IPS DF 19.7 (cell line): ENCODE measurements at places on chromosomes 5 and 9.

- DNase-seq, result no peak
Measured at GRCh38 chr9:114503522-114504340, 1.5 kb downstream of the WHRN start.

DNA sequence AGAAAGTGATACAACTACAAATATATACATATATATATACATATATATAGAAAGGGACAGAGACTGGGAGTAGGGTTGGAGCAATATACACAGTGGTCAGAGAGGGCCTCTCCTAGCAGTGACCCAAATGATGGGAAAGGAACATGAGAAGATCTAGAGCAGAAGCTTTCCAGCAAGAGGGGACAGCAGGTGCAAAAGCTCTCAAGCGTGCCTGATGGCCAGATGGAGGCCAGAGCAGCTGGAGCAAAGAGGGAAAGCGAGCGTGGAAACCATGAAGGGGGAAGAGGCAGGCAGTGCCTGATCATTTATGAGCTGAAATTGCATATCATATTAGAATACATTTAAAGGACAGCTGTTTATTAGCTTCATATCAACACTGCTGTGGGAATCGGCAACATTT is 7.6 kb upstream of the GRPEL2 start:
- DNase-seq, result no peak

- no peak for DNase-seq
Measured at GRCh38 chr5:83378624-83379289, 92.8 kb upstream of the VCAN start.

DNA sequence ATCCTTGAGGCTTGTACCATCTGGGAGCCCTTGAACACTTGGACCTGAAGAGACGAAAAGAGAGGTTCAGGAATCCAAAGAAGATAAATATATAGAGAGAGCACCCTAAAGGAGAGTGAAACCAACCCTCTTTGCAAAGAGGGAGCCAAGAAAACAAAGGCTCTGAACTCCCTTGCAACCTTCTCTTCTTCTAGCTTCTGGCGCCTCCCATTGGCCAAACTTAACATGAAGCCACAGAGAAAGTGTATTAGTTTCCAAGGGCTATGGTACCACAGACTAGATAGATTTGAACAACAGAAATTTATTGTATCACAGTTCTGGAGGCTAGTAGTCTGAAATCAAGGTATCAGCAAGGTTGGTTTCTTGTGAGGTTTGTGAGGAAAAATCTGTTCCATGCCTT is 175.1 kb downstream of the HCN1 start:
- DNase-seq, result peak; percentile 25

DNA sequence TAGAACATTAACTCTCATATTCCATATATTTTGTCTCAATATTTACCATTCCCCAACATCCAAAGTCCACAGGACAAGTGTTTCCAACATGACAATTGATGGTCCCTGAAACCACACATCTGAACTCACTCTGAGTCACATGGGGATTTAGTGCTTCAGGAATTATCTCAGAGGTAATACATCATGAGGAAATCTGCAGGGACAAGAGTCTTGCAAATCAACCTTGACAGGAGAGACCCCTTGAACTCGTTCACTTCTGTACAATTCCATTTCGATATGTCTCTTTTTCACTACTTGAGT is 119.7 kb upstream of the ABCA1 start:
- DNase-seq, result no peak

DNA sequence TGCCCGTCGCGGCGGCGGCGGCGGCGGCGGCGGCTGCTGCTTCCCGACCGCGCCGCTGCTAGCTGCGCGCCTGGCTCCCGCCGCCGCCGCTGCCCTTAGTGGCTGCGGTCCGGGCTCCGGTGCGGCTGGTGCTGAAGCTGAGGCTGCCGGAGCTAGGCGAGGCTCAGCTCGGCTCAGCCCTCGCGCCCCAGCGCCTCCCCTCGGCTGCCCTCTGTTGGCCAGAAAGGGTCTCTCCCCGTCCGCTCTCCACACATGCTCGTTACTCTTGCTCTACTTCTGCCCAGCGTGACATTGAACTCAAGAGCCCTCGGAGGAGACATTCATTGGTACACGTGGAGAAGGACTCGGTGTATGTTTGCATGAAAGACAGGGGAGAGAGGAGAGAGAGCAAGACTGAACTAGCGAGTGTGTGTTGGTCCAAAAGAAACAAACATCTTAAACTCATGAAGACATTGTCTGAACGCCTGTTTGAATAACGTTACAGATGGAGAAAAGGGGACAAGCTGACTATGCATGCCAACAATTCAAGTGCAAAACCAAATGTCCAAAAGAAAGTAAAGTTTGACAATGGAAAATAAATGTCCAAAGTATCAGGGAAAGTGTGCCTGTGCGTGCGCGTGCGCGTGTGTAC is at the start of gene HCN1:
TSS of gene HCN1 (minus strand) at position 175 of the 631 bp plus-strand sequence.
- DNase-seq, result peak; percentile 56

- DNase-seq, result no peak
Measured at GRCh38 chr5:82386576-82386975, 108.4 kb upstream of the RPS23 start.

DNA sequence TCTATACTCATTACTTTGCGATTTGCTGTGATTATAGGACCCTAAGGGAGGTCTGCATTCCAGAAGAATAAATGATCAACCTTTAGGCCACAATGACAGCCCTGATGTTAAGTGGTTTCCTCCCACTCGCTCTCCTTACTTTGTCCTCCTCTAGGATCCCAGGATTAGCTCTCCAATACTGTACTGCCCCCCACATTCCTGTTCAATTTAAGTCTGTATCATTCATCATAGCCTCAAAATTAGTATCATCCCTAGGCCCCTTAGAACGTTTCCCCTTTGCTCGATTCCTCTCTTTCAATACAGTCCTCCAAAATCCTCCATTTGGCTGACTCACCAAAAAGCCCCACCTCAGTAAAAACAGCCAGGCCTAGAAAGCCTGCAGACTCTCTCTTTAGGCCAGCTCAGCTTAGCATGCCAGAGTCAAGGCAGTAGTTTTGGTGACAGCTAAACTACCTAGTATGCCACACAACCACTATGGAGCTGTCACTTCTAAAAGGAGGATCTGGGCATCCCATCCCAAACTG is 24.4 kb downstream of the RNF145 start:
- DNase-seq, result no peak

DNA sequence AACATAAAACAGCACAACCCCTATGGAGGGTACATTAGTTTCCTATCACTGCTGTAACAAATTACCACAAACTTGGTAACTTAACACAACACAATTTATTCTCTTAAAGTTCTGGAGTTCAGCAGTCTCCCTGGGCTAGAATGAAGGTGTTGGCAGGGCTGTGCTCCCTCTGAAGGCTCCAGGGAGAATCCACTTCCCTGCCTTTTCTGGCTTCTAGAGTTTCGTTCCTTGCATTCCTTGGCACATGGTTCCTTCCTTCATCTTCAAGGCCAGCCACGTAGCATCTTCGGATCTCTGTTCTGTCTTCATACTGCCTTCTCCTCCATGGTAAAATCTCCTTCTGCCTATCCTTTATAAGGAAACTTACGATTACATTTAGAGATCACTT is 25.0 kb upstream of the GSN start:
- DNase-seq, result no peak

GRCh38 chr5:65932676-65933075 is 6.3 kb downstream of the ERBIN start:
- no peak for DNase-seq

DNA sequence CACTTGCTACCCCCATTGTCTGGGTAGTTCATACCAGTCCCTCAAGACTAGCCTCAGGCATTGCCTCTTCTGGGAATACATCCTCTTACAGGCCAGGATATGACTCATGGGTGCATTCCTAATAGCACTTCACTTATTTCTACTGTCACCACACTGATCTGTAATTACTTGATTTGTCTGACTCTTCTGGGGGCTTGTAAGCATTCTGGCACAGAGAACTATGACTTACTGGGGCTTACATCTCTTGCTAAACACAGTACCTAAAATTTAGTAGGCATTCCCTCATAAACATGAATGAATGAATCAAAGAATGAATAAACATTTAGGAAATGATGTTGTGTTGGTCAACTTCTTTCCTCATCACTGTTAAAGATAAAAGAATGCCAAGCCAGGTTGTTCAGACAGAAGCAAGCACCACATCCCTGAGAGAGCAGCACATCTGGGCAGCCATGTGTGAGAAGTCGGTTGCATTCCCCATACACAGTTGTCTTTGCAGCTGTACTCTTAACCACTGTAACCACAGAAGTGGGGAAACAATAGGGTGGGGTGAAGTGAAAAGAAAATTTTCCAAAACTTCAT is 27.6 kb downstream of the IL7R start:
- no peak for DNase-seq

DNA sequence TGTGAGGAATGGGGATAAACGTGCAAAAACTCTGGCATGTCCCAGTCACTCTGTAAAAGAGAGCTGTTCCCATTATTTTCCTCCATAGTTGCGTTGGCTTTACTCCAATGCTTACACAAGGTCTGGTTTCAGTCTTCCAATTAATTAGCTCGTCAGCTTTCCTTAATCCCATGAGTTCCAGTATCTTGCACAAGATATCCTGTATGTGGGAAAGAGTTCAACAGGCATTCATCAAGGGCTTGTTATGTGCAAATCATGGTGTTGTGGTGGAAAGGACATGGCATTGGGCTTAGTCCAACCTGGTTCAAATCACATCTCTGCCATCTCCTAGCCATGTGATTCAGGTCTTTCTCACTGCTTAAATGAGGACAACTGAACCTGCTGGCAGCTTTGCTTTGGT is 77.5 kb upstream of the PANK3 start:
- DNase-seq, result no peak

- no peak for DNase-seq
Measured at GRCh38 chr5:125487231-125487630, 740.8 kb upstream of the ZNF608 start.

DNA sequence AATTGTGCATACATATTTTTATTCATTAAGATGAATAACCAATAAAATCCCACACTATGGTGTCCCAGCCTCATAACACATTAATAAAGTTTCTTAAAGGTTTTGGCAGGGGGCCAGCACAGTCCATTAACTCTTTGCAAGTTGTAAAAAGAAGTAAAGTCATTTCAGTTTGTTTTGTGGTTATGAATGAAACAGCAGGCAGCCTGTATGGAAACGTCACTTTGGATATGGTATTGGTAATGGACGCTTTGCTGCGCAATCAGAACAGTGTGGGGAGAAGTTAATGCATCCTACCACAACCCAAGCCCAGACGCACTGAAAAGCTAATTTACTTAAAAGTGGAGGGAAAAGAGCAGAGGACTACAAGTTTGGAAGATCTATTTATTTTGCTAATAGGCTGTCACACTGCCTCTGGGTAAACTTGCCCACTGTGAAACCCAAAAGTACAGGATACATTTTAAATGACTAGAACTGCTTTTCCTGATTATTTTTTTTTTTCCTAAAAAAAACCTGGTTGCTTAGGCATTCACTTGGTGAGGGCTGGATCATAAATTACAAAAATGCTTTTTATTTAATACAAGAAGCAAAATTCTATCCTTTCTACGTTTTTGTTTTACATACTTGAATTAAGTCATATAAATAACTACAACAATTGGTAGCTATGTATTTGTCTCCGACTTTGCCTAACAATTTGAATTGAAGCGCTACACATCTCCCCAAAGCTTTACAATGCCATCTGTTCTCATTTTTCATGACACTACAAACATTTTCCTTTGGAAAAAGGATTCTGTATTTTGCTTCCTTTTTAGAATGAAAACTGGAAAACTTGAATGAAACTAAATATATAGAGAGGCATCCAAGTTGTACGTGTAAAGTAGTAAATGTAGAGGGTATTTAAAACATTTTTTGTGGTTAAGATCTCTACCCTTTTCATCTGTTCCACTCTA is 104.3 kb downstream of the NFIB start:
- no peak for DNase-seq
